AML-193 (cell line): ENCODE measurements at places on chromosomes 2 and 18.

DNA sequence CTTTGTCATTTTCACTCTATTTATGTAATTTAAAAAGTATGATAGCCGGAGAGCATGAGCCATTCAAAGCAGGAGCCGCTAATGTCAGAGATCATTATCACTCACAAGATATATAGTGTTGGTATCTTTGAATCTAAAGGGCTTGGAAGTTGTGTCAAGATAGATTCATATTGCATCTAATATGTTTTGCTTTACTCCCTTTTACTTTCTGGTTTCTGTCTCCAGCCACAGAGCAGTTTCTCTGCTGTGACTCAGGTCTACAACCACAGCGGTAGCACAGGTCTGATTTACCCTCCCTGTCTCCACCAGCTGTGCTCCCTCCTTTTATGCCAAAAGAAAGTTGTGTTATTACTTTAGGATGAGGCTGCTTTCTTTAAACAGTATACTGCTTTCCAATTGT, 424.0 kb downstream of the ARHGAP15 start:
- no peak for DNase-seq

DNA sequence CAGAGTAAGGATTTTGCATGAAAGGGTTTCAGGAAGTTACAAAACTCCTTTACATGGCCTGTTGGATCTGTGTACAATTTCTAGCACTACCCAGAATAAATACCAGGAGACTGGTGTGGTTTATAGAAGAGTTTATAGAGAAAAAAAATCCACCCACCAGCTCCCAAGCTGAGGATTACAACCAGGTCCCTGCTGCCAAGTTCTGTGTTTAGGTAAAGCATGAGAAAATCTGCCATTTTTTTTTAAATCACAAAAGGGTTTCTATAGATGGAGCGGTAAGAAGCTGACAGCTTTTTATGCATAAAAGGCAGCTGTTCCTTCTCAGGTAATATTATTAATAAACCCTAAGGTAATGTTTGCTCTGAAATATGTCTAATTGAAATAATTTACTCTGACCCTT, 545.4 kb upstream of the ZEB2 start:
- DNase-seq, result no peak

DNA sequence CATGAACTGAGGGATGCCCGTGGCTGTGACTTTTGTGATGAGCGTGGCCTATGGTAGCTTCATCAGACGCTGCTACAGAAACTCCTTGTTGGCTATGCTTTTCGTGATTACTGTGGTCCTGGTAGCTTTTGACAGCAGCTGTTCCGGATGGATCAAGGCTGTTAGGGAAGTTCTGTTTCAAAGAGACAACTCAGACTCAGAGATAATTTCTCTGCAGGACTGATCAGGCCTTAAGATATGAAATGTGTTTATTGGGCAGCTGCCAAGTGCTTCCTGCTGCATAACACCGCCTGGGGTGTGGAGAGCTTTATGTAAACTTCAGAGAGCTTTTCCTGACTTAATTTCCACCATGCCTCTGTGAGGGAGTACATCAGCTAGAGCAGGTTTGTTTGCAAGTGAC, 243.8 kb downstream of the TSN start:
- no peak for DNase-seq

- no peak for DNase-seq
Observed at GRCh38 chr2:21381421-21381820, 257.7 kb downstream of the TDRD15 start.

- DNase-seq, result no peak
Observed at GRCh38 chr2:127508023-127508630, 18.2 kb downstream of the IWS1 start.

DNA sequence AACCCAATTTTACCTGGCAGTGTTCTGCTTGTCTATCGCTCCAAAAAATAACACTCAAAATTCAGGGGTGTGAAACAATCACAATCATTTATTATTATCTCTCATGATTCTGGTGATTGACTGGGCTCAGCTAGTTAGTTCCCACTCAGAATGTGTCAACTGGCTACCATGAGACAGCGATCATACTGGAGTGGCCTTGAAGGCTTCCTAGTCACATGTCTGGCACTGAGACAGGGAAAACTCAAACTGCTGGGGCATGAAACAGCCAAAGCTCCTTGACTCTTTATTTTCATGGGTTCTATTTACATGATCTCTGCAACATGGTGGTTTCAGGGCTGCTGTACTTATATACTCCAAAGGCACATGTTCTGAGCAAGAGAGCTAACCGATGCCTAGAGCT, 6.2 kb upstream of the ANXA4 start:
- no peak for DNase-seq

GRCh38 chr2:238449241-238449640, 22.5 kb downstream of the ASB1 start:
- no peak for DNase-seq

DNA sequence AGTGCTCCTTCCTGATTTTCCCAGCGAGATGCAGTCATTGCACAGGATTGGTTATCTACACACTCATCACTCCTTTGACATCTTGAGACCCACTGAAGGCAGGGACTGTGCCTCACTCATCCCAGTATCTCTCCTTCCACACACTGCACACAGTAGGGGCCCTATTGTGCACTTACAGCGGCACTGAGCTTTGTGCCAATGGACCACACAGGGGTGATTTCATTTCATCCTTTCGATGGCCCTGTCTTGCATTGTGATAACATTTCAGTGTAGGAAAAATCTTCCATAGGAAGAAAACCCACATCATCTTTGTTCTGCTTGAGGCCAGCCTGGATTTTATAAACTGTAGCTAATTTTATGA, 11.0 kb upstream of the LRRFIP1 start:
- no peak for DNase-seq

DNA sequence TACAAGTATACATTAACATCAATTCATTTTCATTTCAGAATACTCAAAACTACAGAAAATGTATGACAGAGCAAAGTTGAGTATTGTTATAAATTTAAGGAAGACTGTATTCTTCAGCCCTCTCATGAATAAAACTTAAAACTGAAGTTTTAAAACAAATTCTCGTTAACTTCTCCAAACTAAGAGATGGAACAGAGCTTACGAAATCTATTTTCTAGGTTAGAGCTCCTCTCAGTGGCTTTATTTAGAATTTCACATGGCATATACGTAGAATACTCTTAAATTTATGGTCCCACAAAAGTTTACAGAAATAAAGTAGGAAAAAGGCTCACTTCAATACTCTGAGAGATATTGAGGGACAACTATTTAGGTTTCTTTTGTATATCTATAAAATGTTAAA, 612.1 kb downstream of the KCNJ3 start:
- peak; percentile 42 for DNase-seq

- DNase-seq, result no peak
Observed at GRCh38 chr2:162475661-162476060, 131.7 kb downstream of the GCA start.

DNA sequence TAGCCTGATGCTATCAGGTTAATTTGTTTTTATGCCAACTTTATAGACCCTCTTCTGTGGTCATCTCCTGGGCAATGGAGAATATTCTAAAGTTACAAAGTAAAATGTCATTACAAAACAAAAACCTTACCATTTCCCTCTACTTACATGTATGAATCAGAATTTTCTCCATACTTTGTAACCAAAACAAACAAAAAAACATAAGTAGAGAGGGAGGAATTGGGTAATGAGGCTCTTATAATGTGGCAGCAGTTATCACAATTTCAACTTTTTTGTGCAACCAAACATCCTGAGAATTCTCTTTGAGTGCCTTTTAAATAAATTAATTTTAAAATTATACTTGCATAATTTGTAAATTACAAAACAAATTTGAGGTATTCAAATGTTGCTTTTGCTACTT, 332.8 kb downstream of the TXNL1 start:
- DNase-seq, result no peak

GRCh38 chr2:161355983-161356382, 47.8 kb downstream of the PSMD14 start:
- DNase-seq, result no peak

GRCh38 chr2:26637811-26638310, 3.3 kb downstream of the CIB4 start:
- no peak for DNase-seq

- no peak for DNase-seq
Observed at GRCh38 chr18:42326752-42327151, 371.7 kb downstream of the PIK3C3 start.

- no peak for DNase-seq
Observed at GRCh38 chr2:128379021-128380015, 60.6 kb upstream of the HS6ST1 start.

DNA sequence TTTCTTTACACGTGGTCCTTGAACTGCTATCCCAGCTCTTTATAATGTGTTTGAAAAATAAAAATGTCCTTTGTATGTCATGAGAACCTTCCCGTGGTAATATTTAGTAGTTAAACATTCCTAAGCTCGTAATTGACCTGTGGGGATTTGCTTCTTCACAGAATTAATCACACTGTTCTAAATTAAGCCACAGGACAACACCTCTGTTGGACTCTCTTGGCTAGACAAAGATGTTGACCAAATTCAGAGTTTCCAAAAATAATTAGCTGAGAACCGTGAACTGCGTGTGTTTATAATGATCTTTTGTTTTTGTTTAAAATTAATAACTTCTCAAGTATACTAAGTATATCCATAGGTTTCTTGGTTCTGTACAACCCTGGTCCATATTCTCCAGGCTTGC, 146.1 kb downstream of the GBX2 start:
- no peak for DNase-seq

- no peak for DNase-seq
Observed at GRCh38 chr2:209721497-209721896, 50.1 kb upstream of the UNC80 start.

GRCh38 chr2:152383702-152384101, 48.7 kb downstream of the FMNL2 start:
- no peak for DNase-seq

DNA sequence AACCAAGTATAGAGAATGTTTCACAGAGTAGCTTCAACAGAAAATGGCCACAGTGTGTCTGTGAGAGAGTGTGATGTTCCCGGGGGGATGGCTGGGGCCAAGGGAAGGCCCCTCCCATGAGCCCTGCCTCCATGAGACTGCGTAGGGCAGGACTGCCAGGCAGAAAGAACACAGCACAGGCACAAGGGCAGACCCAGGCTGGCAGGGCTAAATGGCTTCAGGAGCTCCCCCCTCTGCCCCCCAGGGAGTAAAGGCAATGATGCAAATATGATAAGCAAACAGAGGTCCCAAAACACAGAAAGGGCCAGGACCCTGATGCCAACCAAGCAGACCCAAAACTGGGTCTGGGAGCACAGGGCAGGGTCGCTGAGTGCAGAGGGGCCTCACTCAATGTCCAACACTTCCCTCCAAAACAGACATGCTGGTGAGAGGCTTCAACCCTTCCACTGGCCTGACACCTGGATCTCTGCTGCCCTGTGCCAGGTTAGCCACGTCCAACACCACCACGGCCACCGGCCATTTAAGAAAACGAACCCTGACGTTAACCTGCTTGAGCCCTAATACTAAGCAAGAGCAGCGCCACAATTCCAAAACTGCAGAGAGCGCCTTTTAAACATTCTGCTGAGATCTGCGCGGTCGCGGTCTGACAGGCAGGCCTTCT, 90.3 kb downstream of the HDAC4 start:
- DNase-seq, result no peak

- DNase-seq, result peak; percentile 64
Observed at GRCh38 chr2:241271706-241272302, 43.7 kb downstream of the HDLBP start.

GRCh38 chr18:75183524-75183923, 25.4 kb downstream of the PTGR3 start:
- no peak for DNase-seq

DNA sequence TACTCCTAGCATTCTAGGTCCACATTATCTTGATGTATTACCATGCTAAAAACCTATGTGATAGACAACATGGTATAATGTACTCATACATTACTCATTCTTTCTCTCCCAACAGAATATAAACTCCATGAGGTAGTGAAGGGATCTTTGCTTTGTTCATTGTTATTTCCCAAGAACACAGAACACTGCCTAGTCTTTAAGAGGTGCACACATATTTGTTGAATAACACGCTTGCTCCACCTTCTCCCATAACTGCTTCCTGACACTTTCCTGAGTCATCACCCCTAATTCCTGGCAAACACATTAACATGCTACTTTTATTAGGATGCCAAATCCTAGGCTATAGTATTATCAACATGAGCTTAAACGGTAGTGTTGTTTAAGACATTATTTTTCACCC, 41.3 kb downstream of the REV1 start:
- no peak for DNase-seq

GRCh38 chr2:75736276-75736675, 25.6 kb upstream of the GCFC2 start:
- no peak for DNase-seq

DNA sequence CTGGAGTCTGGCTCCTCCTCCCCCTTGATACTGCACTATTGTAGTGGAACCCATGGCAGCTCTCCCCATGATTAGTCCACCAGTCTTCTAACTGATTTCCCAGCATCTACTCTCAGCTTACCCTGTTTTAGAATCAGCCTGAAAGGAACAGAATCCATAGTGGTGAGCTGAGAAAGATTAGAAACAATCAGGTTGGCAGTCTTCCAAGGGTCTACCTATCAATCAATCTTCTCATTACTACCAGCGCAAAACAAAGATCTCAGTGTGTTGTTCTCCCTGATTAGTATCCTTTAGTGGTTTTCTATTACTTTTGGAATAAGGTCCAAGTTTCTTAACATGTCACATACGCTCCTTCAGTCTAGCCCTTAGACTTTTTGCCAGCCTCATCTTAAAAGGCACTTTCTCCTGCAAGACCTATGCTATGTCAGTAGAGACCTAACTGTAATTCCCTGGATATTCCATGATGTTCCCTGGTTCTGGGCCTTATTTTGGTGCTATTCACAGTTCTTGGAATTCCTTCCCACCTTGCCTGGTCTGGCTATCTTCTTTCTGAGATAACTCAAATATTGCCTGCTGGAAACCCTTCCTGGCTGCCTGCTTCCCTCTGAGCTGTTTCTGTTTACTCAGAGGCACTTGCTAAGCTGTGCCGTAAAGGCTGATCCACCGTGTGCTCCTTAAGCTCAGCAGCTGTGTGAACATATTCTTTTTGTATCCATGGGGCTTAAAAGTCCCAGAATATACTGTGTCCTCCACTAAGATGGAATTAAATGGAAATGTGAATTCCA, 32.6 kb downstream of the LAMA3 start:
- no peak for DNase-seq

DNA sequence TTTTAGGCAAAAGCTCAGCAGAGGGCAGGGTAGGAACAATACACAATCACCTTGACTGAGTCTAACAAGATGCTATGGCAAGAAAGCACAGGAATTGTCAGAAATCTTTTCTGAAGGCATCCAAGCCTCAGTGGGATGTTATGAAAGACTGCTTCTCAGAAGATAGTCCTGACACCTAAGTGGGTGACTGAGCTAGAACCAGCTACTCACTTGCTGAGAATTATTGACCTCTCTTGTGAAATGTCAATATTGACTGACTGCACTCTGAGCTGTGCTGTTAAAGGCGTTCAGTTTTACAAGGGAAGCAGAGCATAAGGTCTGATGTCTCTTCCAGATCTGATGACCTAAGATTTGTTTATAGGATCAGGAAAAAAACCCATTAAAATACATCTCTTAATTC, 46.1 kb downstream of the TACR1 start:
- no peak for DNase-seq

DNA sequence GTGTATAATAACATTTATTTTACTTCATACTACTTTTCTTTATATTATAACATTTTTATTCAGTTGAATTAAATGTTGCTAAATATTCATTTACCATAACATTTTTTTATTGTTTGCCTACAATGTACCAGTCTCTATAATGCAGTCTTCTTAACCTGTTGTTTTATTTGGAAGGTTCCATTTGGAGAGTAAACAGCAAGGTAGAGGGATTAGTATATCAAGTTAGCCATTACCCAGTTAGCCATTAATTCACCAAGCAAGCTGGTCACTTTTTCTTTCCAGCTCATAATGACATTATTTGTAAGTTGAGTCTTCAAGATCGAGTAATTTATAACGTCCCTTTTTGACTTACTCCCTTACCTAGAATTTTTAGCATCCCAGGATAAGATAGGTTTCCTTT, 29.7 kb upstream of the NT5C1B start:
- no peak for DNase-seq
